ENCODE measurements at places on chromosomes 1 and 21.

- no peak for DNase-seq
These were observed 6.5 kb upstream of the TRAPPC10 start for GRCh38 chr21:44005593-44005992.

DNA sequence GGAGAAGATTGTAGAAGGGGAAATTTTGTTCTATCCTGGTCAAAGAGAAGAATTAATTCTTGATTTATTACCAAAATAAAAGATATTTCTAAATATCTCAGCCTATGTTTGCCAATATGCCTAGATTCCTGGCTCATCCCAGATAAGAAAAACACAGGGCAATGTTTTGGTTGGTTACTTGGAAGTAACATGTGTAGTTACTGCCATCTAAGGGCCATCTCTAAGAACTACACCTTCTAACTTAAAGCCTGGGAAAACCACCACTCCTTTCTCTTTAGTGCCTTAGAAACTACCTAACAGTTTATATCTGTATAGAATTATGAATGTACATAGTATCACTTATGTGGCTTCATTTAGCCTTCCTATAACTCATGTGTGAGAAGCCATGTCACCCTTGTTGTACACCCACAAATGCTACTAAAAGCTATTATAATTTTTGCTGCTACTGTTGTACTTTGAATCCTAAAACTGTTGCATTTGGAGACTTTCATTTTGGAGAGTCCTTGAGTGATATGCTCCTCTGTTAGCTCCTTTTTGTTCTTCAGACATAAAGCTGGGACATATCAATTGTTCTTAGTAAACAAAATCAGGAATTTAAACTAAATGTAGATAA is 4.5 kb downstream of the AIM2 start:
- no peak for DNase-seq

GRCh38 chr21:45482899-45483821 is 59.1 kb downstream of the SLC19A1 start:
- DNase-seq, result peak; percentile 20

DNA sequence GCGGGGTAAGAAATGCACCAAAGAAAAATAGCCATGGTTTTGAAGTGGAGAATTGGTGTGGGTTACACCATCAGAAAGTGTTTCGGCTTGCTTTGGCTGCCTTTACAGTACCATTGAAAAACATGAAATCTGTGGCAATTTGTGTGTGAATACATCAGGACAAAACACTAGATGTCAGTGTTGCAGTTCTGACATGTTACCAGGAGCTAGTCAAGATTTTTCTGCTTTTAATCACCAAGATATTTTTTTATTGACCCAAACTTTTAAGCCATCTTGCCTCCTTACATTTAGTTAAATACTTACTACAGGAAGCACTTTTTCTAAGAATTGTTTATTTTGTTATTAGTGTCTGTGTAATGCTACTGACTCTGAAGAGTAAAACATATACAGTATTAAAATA is 14.3 kb downstream of the RRP15 start:
- DNase-seq, result no peak

DNA sequence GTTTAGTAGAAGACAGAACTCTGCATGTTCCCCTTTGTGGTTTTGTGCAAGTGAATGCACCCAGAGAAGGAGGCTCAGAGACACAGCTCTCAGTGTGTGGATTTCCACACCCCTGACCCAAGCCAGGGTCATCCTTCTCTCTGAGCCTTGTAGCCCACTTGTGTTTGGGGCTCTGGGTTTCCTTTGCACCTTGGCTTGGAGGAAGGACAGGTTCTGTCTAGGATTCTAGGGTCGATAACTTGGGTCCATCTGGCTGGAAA is 27.2 kb downstream of the MYOG start:
- no peak for DNase-seq

- no peak for DNase-seq
These were observed 185.7 kb downstream of the ST6GALNAC3 start for GRCh38 chr1:76260279-76260678.

- DNase-seq, result no peak
These were observed 19.2 kb downstream of the COL18A1 start for GRCh38 chr21:45423968-45424853.

DNA sequence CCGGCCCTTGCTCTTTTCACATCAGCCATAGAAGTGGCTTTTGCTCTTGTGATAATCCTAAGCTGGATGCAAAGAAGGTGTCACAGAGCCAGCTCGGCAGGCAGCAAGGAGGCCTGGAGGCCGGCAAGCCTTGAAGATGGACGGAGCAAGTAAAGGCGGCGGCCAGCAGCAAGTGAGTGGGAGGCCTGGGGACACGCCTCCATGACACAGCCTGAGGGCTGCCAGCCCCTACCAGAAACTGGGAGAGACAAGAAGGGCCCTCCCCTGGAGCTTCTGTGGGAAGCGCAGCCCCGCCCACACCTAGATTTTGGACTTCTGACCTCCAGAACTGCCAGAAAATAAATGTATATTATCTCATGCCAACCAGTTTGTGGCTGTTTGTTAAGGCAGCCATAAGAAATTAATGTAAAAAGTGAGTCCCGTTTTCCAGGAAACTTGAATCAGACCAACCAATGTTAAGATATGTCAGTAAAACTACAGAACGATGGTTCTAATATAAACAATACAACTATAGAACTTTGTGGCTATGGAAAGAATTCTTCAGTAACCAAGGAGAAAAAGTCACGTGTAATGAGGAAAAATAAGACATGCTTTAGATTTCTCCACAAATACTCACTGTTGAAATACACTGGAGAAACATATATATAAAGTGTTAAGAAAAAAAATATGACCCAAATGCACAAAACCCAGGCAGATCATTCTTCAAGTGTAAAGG is 49.9 kb downstream of the BACE2 start:
- no peak for DNase-seq

GRCh38 chr21:42836767-42837301 is 42.5 kb downstream of the WDR4 start:
- DNase-seq, result no peak

DNA sequence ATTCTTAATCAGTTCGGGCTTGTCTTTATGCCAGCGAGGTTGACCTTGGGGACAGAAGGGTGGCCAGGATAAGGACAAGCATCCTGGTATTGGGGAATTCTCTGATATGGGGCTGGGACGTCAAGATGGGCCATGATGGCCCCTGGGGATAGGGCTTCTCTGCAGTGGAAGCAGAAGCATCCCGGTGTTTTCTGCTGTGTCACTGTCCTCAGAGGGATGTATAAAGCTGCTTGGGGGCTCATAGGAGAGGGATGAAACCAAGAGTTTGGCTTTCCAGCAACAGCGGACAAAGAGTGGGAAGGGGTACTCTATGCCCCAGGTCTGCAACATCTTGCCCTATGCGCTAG is 1.4 kb upstream of the ATP1B1 start:
- DNase-seq, result no peak

- no peak for DNase-seq
These were observed 2.1 kb downstream of the TESK2 start for GRCh38 chr1:45488666-45489377.

DNA sequence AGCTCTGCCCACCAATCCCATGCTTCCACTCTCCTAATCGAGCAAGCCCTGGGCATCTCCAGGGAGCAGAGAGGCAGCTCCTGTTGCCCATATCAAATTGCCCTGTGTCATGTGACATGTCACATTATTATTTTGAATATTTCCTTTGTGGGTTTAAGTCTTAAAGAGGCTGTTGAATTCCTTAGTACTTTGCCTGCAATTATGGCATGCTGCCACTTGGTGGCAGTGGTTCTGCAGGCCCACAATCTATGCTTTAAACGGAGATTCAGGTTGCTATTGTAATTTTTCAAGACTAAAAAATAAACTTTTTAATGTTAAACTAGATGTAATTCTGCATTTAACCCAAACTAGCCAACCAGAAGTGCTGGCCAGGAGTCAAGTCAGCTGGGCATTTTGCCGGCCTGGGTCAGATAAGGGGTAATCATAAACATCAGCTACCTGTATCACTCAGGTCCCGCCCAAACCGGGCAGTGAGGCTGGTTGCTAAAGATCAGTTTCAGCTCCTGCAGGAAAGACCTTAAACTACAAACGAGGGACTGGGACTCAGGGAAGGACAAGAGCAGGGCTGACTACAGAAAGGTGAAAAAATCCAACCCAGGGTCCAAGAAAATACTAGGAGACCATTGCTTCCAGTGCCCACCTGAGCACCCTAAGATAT is 37.3 kb upstream of the ARHGEF16 start:
- no peak for DNase-seq

DNA sequence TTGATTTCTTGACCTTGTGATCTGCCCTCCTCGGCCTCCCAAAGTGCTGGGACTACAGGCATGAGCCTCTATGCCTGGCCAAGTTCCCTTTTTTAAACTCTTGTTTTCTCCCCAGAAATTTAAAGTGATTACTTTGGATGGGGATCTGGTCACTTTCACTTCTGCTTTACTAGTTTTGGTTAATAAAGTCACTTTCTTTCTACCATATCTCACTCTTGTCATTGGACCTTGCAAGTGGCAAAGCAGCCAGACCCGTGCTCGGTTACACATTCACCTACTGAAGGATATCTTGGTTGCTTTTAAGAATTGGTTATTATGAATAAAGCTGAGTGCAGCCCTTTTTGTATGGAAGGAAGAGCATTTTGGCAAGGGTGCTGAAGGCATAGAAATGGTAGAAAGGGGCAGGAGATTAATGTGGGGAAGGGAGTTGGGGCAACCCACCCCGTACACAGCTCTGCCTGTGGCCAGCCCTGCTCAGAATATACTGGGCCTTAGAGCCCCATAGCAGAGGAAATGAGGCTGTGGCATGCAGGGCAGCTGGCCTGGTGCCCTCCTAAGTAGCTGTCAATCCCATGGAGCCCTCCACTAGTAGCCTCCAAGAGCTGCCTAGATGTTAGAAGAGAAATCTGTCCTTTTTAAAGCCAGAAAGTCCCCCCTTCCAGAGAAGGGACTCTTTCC is 40.7 kb downstream of the CD2 start:
- no peak for DNase-seq

- no peak for DNase-seq
These were observed 22.4 kb upstream of the BTG2 start for GRCh38 chr1:203282720-203283542.

DNA sequence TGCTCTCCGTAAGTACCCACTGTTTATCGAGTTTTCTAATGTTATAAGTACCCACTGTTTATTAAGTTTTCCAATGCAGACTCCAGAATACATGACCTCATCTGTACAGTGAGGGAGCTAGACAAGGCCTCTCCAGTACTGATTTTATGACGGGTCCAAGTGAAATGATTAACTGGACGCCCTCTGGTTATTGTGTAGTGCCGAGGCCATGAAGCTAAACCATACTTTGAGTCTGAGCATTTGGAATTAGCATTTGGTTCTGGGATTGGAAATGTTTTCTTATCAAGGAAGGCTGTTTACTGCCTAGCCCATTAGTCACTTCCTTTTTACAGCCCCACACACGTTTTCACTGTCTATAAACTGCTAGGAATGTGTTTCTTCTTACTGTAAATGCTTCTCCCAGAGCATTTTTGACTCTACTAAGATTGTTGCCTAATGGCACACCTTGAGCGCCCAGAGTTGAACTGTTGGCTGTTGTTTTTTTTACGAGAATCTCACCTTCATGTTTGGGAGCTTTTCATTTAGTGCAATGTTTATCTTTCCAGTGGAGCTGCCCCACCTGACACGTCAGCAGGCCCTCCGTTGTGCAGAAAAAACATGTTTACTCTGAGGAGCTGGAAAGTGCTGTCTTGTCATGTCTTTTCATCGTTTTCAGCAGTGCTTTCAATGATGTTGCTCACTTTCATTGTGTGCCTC is 26.9 kb downstream of the SPATA46 start:
- DNase-seq, result no peak

- no peak for DNase-seq
These were observed 27.4 kb downstream of the CDCA8 start for GRCh38 chr1:37719572-37720195.

- no peak for DNase-seq
These were observed 37.7 kb downstream of the RRP1 start for GRCh38 chr21:43827015-43827611.

- no peak for DNase-seq
These were observed 70.9 kb upstream of the HMCN1 start for GRCh38 chr1:185663332-185663731.

DNA sequence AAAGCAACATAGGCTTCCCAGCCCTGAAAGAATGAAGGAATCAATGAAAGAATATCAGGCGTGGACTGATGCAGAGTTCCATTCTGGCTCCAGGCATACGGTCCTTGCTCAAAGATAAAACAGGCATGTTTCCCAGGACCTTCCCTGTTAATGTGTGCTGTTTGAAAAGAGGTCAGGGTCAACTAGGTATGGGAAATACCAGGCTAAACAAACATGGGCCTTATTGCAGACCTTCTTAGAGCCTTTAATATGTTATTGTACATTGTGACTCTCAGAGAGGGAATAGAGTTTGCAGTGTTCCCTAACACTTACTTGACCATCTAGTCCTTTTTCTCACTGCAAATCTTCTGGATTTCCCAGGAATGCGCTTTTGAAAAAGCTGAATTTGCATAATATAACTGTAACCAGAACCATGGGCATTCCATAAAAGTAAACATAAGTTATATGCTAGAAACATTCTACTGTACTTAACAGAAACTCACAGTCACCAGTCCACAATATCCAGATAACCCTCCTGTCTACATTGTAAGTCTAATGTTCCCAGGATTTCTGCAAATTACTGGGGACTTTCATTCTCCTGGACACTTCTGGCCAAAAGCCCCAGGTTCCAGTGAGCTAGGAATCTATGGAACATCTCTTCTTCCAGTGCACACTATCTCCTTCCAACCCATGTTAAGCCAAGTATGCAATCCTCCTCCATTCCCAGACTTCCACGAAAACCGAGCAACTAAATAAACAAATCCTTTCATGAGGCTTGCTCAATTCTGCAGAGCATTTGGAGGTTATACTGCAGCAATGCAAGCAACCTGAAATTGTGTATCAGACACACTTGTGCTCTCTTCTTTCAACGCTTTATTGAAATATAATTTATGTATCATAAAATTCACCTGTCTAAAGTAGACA is 486.6 kb downstream of the SETD4 start:
- DNase-seq, result no peak

GRCh38 chr1:236045771-236046170 is 19.1 kb downstream of the NID1 start:
- DNase-seq, result no peak

DNA sequence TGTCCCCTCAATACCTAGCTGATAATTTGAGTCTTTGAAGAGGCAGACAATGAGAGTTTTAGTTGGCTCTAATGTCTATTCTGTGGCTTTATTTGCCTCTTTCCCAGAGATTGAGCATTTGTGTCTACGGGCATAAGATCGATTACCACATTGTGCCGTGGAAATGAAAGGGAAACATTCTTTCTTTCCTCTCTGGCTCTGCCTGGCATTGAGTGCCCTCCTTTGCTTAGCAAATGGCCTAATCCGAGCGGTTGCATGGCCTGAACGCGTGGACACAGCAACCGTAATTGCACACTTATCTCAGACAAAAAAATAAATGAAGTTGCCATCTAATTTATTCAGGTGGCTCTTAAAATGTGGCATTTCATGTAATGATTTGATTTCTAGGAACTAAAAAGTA is 247.9 kb downstream of the ADGRL2 start:
- DNase-seq, result no peak
